ENCODE measurements at places on chromosomes 5 and 9.

DNA sequence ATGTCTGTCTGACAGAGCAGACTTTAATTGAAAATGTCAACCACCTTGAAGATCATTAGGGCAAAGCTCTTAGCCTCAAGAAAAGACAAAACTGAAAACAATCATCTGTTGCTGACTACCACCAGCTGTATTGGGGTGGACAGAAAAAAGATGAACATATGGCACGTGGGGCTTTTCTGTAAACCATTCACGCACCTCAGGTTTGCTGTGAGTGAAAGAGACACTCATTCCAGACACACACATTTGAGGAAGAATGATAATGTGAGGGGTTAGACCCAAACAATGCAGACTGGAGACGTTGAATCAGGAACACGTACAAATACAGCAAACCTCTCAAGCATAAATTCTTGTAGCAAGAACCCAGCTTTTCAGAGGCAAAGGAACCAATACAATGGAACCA is 158.7 kb downstream of the EBF1 start:
- DNase-seq, result no peak

- no peak for DNase-seq
Observed at GRCh38 chr5:50867140-50867539, 200.7 kb downstream of the PARP8 start.

- peak; percentile 44 for DNase-seq
Observed at GRCh38 chr5:180605554-180606214, 14.4 kb upstream of the SCGB3A1 start.

DNA sequence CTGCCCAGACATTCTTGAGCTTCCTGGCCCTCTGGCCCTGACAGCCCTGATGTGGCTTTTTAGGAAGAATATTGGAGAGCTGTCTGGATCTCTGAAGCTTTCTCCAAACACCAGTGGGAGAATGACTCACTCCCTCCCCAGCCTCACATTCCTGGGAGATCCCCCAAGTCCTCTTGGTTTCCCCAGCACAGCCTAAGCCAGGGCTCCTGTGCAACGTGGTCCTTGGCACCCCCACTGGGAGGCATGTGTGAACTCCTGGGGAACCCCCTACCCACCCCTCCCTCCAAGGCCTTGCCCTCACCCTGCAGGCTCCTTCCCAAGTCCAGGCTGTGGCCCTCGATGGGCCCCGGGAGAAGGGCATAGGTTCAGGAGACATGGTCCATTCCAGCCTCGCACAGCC is 12.7 kb downstream of the GLIPR2 start:
- DNase-seq, result peak; percentile 87

DNA sequence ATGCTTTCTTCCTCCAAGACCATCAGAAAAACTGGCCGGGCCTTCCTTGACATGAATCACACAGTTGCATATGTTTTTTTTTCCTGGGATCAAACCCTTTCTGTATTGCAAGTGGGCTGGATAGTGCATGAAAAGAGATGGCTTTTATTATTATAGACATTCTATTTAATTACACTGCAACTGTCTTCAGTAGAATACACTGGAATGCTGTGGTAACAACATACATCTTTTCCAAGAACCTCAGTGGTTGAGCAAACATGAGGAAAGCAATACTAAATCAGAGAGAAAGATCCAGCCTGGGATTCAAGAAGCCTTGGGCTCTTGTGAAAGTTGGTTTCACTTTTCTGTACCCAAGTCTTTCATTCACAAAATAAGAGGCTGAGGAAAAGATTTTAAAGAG is 193.0 kb downstream of the DMAC1 start:
- DNase-seq, result no peak

GRCh38 chr5:138841531-138841930 is 33.6 kb downstream of the LRRTM2 start:
- no peak for DNase-seq

DNA sequence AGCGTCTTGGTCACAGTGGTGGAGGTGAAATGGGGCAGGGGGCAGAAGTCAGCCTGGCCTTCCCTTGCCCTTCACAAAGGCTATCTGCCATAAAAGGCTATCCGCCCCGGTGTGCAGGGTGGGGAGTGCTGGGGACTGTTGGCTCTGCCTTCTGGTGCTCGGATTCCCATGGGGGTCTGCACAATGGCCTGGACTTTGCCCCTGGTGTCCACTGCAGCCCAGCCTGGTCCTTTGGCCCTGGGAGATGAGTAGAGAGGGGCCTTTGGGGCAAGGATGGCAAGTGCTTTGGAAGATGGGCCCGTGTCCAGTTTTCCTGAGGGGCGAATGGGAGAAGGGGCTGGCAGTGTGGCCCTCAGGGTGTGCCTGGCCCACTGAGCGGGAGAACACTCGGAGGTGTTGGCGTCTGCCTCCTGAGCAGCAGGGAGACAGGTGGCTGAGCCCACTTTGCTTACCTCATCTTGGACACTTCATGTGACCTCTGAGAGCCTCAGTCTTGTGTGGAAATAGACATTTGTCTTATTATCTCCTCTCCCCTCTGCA is 69.9 kb downstream of the HSPA4 start:
- no peak for DNase-seq

DNA sequence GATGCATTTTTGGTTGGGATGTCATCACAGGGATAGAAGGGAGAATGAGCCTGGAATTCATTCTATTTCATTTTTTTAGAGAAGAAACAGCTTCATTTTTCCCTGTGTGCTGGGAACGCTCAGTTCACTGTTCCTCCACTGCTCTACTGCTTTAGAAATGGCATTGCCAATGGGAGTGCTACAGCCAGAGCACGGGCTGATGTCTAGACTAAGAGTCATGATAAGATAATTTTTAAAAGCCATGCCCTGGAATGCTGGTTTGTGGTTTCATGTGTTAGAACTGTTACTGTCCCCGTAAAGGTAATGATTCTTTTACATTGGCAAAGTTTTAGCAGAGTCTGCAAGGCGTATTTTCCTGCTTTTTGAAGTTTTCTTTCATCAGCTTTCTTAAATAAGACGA is 119.6 kb downstream of the SEMA6A start:
- peak; percentile 45 for DNase-seq

DNA sequence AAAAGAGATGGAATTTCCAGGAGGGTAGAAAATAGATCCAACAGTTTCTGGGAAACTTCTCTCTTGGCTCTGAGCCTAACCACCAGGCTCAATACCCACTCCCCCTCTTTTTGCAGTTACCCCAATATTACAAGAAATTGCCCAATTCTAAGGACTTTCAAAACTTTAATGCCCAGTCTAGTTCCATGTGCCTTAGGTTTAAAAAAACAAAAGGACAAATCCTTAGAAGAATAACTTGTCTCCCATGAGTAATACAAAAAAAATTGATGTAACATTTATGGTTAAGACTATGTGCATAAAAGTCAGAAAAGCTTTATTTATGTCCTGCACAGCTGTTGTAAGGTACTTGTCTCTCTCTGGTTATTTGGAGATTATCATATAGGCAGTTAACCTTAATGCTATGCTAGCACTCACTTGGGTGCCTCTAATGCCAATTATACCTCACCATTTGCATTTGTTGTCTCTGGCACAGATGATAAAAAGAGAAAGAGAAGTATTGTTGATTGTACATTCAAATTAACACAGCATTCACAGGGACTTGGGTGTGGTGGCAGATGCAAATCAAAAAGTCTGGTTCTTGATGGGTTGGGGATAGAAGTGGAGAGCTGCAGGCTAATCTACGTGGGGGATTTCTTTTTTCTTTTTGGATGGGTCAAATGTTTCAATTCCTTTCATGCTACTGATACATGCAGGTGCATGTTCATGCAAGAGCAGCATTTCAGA is 159.4 kb downstream of the PIK3R1 start:
- DNase-seq, result peak; percentile 44

DNA sequence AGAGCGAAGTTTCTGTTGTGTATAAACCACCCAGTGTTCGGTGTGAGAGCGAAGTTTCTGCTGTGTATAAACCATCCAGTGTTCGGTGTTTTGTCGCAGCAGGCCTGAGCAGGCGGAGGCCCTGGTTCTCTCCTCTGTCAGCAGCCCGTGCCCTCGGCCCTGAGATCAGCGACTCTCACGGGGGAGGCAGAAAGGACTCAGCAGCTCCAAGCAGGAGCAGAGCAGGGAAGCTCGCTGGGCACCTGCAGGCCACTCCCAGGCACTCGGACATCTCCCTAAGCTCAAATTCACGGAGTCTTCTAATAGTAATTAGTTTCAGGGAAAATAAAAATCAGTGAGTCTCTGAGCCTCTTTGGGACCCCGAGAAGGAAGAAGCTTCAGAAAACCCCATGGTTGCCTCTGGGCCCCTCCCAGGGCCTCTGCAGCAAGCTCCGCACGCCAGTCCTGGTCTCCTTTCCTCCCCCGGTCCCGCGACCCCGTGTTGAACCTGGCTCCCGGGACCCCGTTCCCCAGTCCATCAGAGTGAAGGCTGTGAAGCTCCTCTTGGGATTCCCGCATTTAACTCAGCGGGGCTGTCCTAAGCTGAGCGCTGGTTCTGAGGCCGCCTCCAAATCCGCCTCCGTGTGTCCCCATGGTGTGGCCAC is 81.9 kb upstream of the ADAMTS2 start:
- no peak for DNase-seq

DNA sequence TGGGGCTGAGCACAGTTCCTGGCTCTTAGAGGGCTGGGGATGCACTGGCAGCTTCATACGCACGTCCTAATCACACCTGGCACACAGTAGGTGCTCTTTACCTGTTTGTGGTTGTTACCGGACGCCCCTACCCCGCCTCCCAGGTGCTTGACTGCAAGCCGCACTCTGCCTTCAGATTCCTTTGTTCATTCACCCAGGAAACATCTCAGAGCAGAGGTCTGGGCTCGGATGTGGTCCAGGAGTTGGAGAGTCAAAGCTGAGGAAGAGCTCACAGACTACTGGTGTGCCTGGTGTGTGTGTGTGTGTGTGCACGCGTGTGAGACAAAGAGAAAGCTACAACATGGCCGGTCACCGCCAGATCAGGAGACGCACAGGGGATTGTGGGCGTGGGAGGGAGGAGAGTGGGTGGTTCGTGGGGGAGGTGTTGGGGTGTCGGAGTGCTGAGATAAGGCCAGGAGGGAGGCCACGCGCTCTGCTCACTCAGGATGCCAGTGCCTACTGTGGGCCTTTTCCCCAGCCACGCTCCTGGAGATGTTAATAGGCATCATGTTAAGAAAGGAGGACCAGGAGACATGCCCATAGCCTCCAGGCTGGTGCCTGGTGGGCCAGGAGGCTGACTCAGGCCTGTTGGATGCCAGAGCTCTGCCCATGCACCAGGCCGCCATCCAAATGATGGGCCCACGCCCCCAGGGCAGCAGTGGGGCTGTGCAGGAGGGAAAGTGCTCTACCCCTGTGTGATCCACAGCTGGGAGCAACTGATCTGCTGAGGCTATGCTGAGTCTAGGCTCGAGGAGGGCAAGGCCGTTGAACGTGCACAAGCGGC is 39.9 kb downstream of the CRB2 start:
- no peak for DNase-seq

DNA sequence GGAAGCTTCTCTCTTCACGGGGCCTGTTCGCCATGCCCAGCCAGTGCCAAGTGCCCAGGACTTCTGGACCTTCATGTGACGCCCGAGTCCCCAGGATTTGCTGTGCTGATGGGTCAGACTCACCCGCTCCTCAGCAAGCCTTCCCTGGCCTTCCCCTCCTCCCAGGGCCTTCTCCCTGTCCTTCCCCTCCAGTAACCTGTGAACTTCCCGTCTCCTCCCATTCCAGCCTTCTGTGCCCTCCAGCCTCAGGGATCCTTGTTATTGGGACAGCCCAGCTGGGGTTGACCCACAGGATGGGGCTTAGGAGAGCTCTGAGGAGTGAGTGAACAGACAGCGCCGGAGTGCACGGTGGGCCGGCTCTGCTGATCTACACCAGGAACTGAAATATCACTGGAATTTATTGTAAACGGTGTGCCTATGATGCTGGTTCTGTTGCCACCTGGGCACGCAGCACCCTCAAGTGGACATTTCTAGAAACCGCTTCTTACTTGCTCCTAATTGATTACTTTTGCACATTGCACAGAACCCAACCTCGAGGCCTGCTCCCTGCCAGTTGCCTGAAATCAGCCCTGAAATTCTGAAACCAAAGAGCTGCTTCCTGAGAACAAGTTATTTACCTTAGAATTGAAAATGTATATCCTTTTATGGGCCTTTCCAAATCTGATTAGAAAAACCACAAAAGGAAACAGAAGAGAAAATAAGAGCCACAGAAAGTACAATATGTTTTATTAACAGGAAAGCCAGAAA is 1.5 kb downstream of the SPAAR start:
- peak; percentile 61 for DNase-seq

GRCh38 chr9:93133681-93134014 is 403 bp downstream of the NINJ1 start:
- DNase-seq, result peak; percentile 79

DNA sequence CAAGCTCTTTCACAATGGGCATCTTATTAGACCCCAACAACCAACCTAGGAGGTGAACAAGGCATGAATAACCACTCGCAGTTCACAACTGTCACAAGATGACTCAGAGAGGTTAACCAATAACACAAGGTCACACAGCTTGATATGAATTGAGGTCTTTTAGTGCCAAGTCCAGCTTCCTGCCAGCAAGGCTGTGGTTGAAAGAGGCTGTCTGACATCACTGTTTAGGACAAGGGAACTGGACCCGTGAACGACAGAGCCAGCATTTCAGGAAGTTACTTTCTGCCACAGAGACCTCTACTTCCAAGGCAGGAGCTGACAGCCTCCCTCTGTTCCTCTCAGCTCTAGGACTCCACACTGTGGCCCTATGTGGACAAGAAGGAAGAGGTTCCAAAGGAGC is 53.4 kb upstream of the ALDH1B1 start:
- DNase-seq, result peak; percentile 64

DNA sequence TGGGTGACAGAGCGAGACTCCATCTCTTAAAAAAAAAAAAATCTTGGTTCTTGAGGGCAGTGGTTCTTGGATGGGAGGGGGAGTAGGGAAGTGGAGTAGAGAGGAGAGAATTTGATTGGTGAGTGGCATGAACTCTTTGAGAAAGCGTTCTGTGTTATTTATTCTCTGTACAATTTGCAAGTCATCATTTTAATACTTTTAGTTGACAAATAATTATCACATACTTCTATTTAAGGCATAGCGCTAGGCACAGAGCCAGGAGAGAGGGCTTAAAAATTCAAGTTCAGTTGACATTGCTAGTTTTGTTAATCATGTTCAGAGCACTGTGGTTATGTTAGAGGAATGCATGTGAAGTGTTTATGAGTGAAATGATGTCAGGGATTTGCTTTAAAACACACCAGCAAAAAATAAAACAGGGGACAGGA is 24.6 kb downstream of the HSDL2 start:
- peak; percentile 48 for DNase-seq

GRCh38 chr5:167678481-167678880 is 613.0 kb upstream of the WWC1 start:
- peak; percentile 52 for DNase-seq

DNA sequence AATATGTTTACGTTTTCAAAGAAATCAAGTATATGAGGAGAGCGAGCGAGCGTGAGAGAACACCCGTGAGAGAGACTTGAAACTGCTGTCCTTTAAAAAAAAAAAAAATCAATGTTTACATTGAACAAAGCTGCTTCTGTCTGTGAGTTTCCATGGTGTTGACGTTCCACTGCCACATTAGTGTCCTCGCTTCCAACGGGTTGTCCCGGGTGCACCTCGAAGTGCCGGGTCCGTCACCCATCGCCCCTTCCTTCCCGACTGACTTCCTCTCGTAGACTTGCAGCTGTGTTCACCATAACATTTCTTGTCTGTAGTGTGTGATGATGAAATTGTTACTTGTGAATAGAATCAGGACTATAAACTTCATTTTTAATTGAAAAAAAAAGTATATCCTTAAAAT is 97.0 kb downstream of the PDE6A start:
- DNase-seq, result no peak
